Heart left ventricle (tissue), 16 donors: ENCODE measurements at places on chromosomes 3 and 15. TPM values are rescaled to one million over a fixed set of nuclear protein-coding genes. Genes with fewer than 3 reads are reported as not detected.

GRCh38 chr3:128884992-128885391 lies 5.6 kb downstream of the ACAD9 start:
- DNase-seq: no peak

GRCh38 chr3:32146746-32147211 lies 40.4 kb downstream of the GPD1L start:
- no peak for DNase-seq

DNA sequence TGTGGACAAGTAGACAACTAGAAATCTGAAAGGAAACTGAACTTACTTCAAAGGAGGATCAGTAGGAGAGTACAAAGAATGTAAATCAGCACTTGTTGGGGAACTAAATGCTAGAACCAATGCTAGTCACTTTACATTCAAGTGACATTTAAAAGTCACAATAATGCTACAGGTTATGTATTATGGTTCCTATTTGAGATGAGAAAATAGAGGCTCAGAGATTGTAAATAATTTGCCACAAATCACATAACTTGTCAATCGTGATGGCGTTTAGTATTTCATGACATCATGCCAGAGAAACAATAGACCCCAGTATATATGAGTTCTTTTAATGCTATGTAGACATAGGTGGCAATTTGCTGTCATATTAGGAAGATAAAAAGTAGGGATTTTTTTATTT lies 467.8 kb upstream of the CBLB start:
- no peak for DNase-seq

GRCh38 chr3:137065381-137065780 lies 107.6 kb downstream of the IL20RB start:
- no peak for DNase-seq

- DNase-seq: no peak
Measured at GRCh38 chr3:100525753-100526612, 33.6 kb downstream of the TMEM45A start.

- no peak for DNase-seq
Measured at GRCh38 chr3:16365491-16366128, 100.6 kb downstream of the OXNAD1 start.

DNA sequence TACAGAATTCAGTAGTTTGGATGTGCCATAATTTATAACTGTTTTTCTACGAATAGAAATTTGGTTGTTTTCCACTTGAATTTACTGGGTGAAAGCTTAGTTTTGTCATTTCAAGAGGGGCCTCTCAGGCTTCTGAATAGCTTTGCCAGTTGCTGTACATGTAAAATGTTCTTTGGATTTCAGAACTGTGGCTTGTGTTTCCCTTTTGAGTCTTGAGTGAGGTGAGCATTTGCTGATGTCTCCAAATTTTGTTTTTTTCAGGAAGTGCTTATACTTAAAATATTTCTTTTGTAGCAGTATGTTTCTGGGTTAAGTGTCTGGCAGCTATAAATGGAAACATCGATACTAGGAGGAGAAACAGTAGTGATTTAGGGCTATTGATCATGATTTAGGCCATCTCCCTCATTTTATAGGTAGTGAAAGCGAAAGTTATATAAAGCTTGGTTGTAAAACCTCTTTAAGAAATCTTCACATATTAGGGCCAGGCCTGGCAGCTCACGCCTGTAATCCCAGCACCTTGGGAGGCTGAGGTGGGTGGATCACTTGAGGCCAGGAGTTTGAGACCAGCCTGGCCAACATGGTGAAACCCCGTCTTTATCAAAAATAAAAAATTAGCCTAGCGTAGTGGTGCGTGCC lies 9.2 kb upstream of the TRAK1 start:
- DNase-seq: no peak

- DNase-seq: no peak
Measured at GRCh38 chr15:41396111-41396510, 6.2 kb downstream of the NDUFAF1 start.

DNA sequence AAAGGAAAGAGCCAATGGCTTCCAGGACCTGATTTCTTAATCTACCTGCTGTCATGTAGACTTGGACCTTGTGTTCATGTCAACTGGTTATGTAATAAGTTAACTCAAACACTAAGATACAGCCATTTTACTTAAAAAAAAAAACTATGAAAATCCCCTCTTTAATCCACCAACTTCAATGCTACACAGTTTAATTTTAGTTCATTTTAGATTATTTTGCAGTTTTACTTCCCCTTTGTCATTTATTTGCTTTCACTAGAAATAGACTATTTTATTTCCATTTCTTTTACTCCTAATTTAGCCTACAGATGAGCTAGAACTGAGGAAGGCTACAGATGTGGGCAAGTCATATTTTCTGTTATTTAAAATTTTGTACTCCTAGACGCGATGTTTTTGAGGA lies 10.7 kb upstream of the DNAJC13 start:
- no peak for DNase-seq

- no peak for DNase-seq
Measured at GRCh38 chr3:124088801-124089200, 96.9 kb upstream of the ROPN1 start.

DNA sequence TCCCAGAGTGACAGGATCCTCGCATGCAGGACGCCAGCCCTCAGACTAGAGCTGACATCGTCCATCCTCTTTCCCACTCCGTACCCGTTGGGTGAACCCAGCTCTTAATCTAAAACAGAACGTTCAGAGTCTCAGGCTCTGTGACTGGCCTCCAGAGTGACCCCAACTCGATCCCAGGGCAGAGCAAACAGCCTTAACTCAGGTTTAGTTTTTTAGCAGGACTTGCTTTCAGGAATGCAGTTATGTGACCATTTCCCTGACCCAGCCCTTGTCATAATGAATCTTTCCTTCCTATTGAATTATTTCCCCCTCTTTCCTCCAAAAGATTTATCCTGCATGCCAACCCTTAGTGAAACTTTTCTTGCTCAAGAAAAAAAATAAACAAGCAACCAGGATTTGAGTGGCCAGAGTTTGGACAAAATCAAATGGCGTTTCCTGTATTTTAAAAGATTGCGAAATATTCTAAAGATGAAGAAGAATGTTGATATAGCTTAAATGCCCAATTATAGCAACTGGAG lies 47.8 kb upstream of the RARB start:
- DNase-seq: no peak

DNA sequence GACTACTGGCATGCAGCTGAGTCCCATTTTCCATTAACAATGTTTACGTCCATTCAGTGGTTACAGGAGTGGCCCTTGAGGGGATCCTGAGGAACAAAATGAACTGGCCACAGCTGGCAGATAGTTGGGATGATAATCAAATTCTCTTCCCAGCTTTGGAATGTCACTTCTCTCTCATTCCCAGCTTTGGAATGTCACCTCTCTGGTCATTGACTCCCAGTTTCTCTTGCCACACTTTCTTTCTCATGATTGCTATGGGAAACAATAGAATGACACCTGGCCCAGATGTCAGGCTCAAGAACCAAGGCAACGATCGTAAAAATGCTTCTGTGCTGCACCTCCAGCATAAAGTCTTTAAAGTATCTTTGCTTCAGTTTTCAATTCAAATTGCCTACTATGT lies 34.0 kb downstream of the ATP13A4 start:
- DNase-seq: no peak

GRCh38 chr3:164419220-164419619 lies 659.1 kb downstream of the SI start:
- no peak for DNase-seq

GRCh38 chr3:6657591-6657990 lies 203.3 kb upstream of the GRM7 start:
- DNase-seq: no peak

GRCh38 chr3:70111411-70111810 lies 111.9 kb downstream of the SAMMSON start:
- DNase-seq: no peak

DNA sequence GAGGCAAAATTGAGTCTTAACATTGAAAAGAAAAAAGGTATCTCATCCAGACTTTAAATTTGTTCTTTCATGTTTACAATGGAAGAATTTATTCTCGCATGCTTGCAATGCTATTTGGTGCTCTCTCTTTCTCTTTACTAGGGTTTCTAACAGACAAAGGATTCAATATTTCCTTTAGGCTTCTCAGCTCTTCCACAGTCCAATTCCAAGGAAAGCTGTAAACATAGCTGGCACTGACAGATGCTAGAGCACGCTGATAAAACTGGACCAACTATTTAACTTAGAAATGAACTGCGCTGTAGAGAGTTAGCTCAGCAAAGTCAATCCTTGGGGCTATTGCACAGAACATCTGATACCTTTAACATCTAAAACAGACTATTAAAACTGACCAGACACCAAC lies 81.3 kb downstream of the PDZRN3 start:
- no peak for DNase-seq

- DNase-seq: no peak
Measured at GRCh38 chr3:55519019-55519418, 31.9 kb upstream of the WNT5A start.

- no peak for DNase-seq
Measured at GRCh38 chr3:141386126-141386488, 17.8 kb downstream of the ZBTB38 start.

GRCh38 chr3:49006408-49007067 lies 653 bp upstream of the WDR6 start:
- DNase-seq: peak; percentile 39

- no peak for DNase-seq
Measured at GRCh38 chr3:41018855-41019254, 180.4 kb upstream of the CTNNB1 start.

DNA sequence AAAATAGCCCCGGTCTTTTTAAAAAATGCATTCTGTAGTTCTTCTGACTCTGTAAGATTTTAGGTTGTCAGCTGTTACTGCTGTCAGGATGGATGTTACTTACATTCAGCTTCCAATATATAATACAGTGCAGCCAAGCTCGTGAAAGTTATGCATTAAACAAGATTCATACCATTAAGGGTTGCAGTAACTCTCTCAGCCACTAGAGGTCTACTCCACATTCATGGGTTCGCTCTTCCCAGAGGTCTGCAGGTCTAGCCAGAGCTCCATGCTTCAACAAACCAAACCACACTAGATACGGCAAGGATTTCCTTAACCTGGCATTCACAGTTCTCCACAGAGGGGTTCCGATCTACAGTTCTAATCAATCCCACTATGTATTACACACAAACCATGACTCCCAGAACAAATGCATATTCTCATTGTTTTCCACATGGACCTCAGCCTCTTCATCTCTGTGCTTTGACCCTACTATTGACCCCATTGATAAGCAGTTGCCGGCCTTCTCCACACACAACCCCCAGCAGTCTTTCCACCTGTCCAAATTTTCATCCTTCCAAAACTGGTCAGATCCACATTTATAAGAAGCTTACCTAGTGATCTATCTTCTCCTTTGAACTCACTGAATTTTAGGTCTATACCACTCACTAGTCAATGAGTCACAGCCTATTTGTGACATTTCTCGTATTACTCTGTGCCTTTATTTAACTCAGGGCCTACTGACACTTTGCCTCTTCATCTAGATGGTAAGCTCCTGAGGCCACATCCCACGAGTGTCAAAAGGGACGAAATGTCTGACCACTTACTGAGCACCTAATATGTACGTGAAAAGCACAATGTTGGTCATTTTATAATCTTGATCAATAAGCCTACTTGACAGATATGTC lies 33.7 kb downstream of the RORA start:
- DNase-seq: no peak

GRCh38 chr15:86162172-86162591 lies 82.5 kb downstream of the AGBL1 start:
- peak; percentile 8 for DNase-seq

DNA sequence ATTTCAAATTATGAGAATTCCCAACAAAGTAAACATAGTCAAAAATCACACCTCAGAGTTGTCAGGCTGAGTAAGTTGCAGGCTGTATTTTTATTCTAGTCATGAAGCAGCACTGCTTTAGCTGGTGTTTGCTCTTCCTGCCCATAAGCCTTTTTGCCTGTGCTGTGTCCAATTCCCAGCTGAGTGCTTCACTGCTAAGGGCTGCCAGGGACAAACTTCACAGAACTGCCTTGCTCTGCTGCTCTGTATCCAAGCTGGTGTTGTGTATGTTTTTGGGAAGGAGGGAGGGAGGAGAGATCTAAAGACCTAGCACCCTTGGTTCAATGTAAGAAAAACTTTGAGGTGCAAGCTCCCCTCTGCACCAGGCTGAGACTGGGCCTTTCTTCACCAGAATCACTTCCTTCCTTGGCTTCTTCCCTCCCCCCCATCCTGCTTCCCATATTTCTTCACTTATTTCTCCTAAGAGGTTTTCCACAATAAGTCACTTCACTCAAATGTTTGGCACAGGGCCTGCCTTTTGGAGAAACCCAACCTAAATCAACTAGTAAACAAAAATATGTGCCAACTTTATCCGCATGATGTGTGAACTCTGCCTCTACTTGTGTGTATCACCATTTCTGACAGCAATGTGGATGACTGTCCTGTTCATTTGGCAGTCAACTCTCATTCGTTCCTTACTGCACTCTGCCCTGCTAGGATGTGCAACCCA lies 156.1 kb downstream of the TBL1XR1 start:
- no peak for DNase-seq

- no peak for DNase-seq
Measured at GRCh38 chr3:64173563-64173962, 51.7 kb downstream of the PRICKLE2 start.

DNA sequence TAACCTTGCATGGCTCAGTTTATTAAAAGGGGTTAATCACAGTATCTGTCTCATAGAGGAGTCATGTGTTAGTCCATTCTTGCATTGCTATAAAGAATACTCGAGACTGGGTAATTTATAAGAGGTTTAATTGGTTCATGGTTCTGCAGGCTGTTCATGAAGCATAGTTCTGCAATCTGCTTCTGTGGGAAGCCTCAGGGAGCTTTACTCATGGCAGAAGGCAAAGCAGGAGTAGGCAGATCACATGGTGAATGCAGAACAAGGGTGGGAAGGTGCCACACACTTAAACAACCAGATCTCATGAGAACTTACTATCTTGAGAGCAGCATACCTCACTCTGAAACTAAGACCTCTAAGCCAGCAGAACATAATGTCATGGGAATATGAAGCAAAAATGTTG lies 42.2 kb upstream of the PTX3 start:
- DNase-seq: no peak

- DNase-seq: no peak
Measured at GRCh38 chr3:128505771-128506170, 12.8 kb upstream of the GATA2 start.

DNA sequence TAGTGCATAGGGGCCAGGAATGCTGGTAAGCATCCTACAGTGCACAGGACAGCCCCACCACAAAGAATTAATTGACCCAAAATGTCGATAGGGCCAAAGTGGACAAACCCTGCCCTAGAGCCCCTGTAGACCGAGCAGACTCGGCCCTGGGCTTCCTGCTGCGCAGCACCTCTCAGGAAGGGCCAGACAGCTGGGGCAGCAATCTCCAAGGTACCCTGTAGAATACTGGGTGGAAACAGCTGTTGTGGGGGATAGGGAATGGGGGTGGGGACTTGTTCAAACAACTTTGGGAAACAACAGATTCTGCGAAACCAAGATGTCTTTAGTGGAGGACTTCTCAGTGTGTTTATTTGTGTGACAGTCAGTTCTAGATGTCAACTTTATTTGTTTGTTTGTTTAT lies 67.1 kb downstream of the MRPL46 start:
- DNase-seq: no peak

CFAP20DC gene
- total RNA-seq: 0.13 TPM

AZI2 gene
- total RNA-seq: 21.4 TPM

ARPP21 gene
- total RNA-seq: not detected

CLRN1 gene
- not detected for total RNA-seq

ZNF662 gene
- 7.3 TPM for total RNA-seq

PLA2G4E gene
- 0.05 TPM for total RNA-seq

VEPH1 gene
- total RNA-seq: not detected

SLC28A1 gene
- total RNA-seq: 2.9 TPM

SNX22 gene
- total RNA-seq: 1.0 TPM

GATM gene
- 121 TPM for total RNA-seq

CACNA2D2 gene
- total RNA-seq: 3.6 TPM

SLC2A2 gene
- not detected for total RNA-seq

CCR9 gene
- not detected for total RNA-seq

NTRK3 gene
- 1.4 TPM for total RNA-seq

CTXND1 gene
- total RNA-seq: 0.14 TPM
